Stimulated activated CD4-positive, alpha-beta T cell treated with anti-CD3 and anti-CD28 coated beads, Interleukin-12 subunit alpha, Interleukin-12 subunit beta, amount 100 ng/mL, for 24 hours (primary cell): ENCODE measurements at places on chromosomes 5 and 9.

DNA sequence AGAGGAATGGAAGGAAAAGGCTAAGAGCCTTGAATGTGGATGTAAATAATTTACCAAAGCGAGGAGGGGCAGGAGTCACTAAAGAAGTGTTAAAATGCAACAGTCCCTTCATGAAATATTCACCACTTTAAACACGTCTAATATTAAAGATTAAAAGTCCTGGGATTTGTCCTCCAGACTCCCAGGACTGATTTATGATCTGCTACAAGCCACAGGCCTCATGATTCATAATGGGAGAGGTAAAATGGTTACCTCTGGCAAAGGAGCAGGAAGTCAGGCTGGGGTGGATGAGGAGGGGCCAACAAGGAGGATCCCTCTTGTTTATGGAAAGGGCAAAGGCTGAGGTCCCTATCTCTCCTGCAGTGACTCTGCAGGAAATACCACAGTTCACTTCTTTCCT is 292.4 kb downstream of the TRIM32 start:
- no peak for DNase-seq

DNA sequence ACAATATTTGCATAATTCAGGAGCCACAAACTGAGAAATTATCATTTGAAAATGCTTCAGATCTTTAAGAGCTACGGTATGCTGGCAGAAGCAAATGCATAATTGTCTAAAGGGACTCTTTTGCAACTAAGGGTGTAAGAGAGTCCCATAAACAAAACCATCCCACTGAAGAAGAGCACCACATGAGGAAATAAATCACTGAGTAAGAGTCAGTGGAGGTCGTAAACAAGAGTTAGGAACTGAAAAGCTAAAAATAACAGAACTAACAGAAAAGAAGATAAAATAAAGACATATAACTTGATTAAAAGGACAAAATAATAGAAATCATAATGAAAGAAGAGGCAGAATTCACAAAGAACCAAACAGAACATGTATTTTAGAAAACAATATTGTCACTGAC is 3.5 kb upstream of the SMC2 start:
- no peak for DNase-seq

GRCh38 chr5:29963956-29964355 is 1229.5 kb upstream of the CDH6 start:
- DNase-seq = no peak

DNA sequence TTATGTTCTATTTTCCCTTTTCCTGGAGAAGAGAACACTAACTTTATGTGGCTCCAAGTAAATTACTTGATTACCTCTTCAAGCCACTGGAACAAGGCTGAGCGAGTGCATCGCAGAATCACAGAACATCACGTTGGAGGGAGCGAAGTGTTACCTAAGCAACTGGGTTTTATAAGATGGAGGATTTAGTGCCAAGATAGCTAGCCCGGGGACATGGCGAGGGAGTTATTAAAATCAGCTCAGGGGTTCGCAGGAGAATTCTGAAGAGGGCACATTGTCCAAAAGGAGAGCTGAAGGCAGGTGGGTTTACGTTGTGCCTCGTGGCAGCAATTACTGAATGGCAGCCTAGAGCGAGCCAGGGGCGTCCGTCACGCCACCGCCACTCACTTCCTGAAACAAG is 563.2 kb upstream of the ADAMTS16 start:
- DNase-seq = no peak

DNA sequence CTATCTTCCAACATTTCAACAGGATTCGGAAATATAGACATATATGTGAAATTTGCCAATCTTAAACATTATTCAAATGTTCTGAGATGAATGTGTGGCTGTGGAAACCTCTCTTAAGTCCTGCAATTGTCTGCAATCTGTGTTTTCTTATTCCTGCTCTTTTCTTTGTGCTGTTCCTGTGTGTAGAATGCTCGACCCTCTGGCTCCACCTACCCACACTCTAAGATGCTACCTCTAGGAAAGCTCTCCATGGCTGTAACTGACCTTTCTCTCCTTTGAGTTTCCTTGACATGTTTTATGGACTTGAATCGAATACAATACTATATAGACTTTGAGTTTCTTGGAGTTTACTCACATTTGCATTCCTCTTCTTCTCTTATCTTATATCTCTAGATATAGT is 120.6 kb upstream of the ASTN2 start:
- no peak for DNase-seq

- no peak for DNase-seq
Observed at GRCh38 chr9:111994831-111995458, 98.3 kb downstream of the UGCG start.

DNA sequence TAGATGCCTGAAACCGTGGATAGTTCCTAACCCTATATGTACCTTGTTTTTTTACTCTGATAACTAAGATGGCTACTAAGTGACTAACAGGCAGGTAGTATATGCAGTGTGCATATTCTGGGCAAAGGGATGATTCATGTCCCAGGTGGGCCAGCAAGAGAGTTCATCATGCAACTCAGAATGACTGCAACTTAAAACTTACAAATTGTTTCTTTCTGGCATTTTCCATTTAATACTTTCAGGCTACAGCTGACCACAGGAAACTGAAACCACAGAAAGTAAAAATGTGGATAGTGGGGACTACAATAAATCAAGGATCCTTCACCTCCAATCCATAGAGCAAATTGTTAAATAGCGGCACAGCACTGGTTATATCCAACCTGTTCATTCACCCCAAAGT is 30.7 kb upstream of the VCAN start:
- no peak for DNase-seq

DNA sequence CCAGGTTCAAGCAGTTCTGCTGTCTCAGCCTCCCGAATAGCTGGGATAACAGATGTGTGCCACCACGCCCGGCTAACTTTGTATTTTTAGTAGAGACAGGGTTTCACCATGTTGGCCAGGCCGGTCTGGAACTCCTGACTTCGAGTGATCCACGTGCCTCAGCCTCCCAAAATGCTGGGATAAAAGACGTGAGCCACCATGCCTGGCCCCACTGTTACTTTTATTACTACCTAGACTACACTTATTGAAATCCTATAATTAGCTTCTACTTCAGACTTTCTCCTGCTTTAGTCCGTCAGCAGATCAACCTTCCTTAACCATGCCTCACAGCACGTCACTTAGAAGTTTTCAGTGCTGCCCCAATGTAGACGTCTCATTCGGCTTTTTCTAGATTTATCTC is 8.2 kb downstream of the ZBTB43 start:
- no peak for DNase-seq

GRCh38 chr5:74433896-74434829 is 206.4 kb downstream of the ENC1 start:
- DNase-seq = no peak

GRCh38 chr5:72177538-72177937 is 70.3 kb downstream of the MAP1B start:
- no peak for DNase-seq

DNA sequence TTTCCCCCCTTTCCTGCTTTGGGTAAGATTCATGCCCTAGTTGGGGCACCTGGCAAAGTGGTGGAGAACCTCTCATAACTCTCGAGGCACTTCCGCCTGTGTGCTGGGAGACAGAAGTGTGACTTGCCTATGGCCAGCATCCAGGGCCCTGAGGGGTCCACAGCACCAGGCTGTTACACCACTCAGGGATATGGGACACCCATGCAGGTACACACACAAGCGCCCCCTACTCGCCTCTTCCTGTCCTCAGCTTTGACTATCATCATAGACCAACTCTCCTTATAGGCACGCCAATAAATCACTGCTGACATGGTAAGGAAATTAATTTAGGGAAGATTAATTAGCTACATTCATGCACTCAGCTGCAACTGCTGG is 45.4 kb downstream of the SHB start:
- no peak for DNase-seq

DNA sequence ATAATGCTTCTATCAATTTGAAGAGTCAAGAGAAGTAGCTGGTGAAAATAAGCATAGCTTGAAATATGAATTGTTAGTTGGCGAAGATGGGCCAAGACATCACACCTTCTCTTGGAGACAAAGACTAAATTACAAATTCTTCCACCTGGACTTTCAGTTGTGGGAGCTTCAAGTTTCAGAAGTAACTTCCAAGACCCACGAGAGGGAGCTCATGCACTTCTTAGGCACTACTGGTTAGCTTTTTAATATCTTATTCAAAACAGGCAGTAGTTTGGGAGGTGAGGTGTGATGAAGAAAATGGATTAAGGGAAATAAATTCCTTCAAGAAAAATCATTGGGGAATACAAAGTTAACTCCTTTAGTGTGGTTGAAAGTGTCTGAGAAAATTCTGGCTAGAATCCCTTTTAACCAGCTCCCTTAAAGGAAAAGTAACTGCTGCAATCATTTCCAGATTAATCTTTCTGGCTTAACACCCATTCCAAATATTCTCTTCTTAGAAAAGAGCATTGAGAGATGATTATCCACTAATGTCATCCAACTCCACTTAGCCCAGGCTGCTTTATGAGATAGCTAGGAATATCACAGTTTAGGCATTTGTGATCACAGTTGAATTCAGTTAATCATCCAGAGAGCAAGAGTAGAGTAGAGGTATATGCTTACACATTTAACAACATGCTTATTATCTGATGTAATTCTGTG is 139.5 kb upstream of the DMRTA1 start:
- no peak for DNase-seq

DNA sequence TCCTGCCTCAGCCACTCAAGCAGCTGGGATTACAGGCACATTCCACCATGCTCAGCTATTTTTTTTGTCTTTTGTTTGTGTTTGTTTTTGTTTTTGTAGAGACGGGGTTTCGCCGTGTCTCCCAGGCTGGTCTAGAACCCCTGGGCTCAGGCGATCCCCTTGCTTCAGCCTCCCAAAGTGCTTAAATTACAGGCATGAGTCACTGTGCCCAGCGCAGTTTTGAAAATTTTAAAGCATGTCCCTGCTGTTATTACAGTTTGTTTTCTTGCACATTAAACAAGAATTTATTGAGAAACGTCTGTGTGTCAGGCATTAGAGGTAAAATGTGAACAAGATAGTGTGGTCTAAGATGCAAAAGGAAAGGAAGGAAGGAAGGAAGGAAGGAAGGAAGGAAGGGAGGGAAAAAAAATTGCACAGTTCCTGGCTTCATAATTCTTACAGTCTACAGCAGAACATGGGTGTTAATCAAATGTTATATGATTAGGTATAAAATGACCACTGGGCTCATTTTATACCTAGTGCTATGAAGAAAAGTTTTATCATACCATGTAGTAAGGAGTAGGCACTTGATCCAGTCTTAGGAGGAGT is 205.4 kb downstream of the SNX18 start:
- DNase-seq = no peak

- no peak for DNase-seq
Observed at GRCh38 chr9:81566074-81566698, 123.2 kb downstream of the TLE1 start.

DNA sequence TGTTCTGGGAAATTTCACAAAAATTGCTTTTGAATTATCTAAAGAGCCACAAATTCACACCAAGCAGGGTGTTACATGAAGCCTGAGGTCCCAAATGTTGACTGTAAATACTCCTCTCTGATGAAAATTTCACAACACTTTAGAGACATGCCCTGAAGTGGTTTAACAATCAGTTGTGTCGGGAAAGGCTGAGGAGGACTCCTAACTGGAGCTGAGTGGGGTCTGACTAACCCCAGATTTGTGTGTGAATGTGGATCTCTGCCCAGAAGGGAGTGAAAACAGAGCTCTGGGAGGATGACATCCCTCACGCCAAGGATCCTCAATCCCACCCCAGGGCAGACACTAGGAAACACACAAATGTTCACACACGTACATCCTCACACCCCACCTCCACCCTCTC is 31.1 kb upstream of the GRXCR2 start:
- DNase-seq = no peak

DNA sequence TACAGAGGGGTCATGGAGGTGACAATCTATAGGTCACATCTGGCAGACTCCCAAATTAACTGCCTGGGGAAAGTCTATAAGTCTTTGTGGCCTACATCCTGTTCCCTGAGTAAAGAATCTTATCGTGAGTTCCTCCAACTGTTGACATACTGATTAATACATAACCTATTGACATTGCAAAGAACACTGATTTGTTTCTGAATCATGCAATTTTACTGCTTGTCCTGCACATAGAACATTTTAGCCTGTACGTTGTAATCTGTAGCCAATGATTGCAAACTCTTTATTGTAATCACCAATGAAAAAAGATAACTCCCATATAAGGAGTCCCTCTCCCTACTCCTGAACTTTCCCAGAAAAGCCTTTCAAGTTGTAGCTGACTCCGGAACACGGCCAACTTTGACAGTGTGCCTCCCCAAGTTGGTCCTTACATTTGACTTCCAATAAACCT is 18.8 kb upstream of the OR2K2 start:
- no peak for DNase-seq

DNA sequence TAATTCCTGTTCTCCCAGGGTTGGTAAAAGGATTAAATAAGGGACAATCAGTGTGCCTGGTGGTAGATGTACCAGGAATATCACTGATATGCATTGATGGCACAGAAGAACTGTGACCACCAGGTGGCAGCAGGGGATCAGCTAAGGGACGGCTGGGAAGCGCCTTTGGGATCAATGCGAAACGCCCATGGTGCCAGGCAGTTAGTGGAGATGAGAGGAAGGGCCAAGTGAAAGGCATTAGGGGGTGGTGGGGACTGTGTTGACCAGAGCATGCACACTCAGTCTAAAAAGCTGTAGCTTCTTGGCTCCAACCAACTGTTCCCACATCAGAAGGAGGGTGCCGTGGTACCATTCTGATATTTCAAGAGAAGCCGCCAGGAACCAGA is 55.6 kb downstream of the ARHGEF37 start:
- DNase-seq = no peak

DNA sequence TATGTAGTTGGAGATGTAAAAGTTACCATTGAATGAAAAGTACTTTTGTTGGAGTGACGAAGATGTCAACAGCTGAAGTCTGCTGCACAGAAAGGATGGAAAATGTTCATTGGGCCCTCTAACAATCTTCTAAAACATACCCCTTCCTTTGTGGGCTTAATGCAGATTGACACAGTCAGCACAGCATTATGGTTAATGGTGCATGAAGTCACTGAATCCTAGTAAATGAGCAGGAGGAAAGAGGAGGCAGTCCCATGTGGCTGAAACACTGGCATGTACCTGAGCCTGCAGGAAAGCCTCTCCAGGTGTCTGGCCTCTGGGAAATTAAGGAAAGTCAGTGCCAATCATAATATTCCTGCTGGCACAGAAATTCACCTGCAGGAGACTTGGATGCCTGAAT is 153.8 kb downstream of the ARL15 start:
- no peak for DNase-seq

DNA sequence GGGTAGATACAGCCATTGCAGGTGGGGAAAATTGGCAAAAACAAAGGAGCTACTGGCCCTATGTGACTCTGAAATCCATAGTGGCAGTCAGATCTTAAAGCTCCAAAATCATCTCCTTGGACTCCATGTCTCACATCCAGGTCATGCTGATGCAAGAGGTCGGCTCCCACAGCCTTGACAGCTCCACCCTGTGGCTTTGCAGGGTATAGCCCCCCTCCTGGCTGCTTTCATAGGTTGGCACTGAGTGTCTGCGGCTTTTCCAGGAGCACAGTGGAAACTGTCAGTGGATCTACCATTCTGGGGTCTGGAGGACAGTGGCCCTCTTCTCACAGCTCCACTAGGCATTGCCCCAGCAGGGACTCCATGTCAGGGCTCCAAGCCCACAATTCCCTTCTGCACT is 1190.1 kb downstream of the CDH12 start:
- no peak for DNase-seq

GRCh38 chr5:4511996-4512656 is 628.0 kb upstream of the ADAMTS16 start:
- DNase-seq = no peak
